ENCODE measurements at places on chromosomes 1 and 21.
A peak's percentile ranks its signal among the peaks of the same experiment; 100 is the strongest.

DNA sequence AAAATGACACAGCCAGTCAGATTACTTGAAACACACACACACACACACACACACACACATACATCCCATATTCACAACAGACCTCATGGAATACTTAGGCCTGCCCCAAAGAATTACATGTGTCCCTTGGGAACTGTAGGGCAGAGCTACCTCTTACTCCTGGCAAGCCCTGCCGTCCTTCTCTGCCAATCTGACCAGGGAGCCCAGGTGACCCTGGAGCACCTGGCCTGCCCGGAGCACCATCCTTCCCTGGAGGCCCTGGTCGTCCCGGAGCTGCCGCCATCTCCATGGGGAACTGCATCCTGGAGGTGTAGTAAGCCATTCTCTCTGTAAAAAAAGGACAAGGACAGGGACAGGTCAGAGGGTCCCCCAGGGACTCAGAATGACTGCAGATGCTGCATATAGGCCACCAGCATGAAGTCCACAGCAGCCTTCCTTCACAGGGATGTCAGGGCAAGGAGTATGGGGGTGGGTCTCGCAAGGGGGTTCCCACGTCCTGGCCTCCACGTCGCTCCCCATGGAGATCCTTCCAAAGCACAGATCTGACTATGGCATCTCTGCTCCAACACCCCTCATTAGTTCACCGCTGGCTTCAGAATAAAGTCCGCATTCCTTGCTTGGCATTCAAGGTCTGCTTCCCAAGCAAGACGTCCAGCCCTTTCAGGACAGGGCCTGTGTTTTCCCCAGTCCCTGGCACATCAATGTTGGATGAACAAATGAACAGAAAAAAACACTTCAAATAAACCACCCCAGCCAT lies 9.2 kb upstream of the PEF1 start:
- no peak for DNase-seq

DNA sequence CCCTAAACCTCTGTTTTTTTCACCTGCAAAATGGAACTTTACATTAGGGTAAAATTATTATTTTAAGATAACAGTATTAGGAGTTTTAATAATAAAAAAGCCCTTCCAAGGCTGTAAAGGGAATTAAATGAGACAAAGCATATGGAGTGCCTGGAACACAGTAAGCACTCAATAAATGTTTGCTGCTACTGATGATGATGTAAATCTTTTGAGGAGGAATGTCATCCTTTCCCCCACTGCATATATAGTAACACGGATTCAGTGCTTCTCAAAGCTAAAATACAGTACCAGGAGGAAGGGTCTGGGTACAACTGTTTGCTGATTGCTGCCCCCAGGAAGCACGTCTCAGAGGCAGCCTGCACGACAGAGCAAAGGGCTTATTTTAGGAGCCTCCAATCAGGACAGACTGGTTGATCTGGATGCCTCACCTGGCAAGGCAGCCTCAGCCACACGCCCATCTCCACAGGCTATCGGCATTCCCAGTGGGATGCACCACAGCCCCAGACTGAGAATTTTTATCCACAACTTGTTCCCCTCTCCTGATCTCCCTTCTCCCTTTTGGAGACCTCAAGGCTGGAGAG lies 64.4 kb downstream of the GADD45A start:
- DNase-seq: peak; percentile 63

DNA sequence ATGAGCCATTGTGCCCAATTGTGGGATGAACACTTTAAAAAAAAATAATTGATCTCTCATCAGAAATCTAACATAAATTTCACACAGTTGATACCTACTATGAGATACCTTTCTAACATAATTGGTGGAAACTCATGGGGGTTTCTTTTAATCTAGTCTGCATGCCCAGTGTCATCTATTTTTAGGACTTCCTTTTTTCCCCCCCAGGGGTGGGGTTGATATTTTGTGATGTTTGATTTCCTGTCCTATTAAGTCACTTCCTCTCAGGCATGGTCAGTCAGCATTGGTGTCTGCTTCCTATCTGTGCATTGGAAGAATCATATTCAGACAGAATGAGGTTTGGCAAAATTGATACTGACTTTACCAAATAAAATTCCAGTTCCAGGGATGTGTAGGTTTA lies 21.5 kb downstream of the NFYC start:
- no peak for DNase-seq

DNA sequence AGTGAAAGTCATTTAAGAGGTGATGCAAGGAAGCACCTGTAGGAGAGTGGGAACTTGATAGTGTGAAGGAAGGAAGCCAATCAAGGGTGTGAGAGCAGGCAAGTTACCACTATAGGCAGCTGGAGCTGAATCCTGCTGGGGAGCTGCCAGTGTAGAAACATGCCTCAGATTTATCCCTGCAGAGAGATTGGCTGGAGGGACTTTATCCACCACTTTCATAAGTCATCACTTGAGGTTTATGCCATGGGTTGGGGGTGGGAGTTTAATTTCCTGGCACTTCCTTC lies 443.6 kb downstream of the PLPP3 start:
- no peak for DNase-seq

DNA sequence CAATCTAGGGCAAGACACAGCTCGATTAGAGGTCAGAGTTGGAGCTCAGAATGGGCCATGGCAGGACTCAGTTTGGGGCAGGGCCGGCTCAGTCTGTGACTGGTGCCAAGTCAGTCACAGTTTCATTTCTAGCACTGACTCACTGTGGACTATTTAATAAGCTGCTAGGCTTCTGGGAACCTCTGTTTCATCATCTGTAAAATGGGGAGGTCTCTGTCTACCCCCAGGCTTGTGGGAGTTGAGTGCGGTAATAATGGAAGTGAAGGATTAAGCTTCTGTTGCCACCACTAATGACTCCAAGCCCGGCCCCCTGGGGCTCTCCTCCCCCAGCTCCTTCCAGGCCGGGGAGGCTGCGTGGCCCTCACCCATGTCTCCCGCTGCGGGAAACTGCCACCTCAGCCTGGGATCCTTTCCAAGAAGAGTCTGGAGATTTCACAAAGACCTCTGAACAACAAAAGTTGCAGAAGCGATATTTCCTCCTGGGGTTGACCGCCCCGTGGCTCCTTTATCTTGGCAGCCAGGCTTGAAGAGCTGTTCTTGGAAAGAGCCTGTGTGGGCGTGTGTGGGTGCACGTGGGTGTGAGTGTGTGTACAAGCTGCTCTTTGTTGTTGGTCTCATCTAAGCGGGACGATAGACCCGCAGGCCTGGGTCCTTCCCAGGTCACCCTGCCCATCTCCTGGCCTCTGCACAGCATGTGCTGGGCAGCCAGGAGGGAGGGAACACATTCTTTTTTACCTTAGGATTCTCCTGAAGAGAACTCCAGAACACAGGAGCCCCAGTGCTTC lies 29.1 kb downstream of the KNCN start:
- DNase-seq: no peak

DNA sequence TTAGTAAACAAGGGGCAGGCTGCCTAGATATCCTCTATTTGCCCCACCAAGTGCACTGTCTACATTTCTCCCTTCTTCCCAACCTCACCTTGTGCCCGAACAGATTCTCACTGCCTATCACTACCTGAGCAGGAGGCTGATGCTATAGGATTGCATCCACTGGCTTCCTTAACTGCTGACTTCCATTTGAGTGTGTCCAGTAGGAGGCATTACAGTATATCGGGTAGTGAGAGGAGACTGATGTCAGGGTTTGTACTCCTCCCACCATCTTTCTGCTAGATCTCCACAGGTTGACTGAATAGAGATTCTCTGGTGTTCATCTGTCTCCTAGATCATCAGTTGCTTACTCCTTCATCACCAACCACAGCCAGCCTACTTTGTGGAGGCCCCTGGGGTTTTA lies 796.3 kb downstream of the LRRIQ3 start:
- DNase-seq: no peak

DNA sequence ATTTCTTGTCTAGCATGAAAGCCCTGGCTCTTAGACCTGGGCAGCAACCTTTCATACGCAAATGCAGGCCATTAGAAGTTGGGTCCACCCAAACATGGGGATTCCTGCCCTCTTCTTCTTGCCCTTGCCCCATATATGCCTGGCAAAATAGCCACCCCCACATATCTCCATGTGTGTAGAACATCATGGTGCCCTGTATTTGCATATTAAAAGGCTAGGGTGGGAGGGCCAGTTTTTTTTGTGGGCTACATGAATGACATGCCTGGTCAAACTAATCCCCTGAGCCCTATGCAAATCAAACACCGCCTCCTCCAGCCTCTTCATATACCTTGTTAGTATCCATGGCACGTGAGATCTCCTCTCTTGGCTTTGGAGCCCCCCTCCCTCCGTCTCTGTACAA lies 24.7 kb downstream of the MFSD2A start:
- no peak for DNase-seq

DNA sequence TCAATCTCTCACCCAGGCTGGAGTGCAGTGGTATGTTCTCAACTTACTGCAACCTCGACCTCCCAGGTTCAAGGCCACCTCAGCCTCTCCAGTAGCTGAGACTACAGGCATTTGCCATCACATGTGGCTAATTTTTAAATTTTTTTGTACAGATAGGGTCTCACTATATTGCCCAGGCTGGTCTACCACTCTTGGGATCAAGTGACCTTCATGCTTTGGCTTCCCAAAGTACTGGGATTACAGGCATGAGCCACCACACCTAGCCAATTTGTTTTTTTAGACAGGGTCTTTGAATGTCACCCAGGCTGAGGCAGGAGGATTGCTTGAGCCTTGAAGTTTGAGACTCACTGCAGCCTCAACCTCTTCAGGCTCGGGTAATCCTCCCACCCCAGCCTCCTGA lies 10.2 kb upstream of the USP48 start:
- no peak for DNase-seq

DNA sequence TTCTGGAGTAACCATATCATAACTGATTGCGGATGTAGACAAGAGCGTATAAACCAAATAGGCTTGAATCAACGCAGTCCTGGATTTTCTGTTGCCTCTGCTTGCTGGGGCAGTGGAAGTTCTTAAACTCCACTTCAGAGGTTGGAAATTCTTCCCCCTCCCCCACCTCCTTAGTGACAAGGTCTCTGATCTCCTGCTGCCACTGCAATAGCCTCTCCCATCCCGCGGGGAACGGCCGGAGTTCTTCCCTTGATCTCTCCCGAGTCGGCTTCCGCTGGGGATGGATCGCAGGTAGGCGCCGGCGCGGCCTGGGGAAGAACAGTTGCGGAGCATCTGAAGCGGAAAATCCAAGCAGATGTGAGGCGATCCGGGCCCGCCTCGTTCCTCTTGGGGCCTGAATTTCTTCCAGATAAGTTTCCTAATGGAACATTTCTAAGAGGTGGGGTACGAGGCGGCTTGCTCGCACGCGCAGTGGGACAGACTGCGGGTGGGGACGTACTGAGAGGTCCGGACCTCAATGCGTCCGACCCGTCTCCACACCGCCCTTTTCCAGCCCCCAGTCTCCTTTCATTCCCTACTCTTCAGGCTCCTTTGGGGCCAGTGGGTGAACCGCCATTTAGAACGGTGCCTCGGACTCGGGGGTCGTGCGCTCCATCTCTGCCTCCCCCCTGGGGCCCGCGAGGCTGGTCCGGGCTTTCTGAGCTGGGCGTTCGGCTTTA lies 3.1 kb upstream of the SIM2 start:
- DNase-seq: no peak

GRCh38 chr1:209240351-209240750 lies 343.2 kb upstream of the CAMK1G start:
- DNase-seq: no peak

DNA sequence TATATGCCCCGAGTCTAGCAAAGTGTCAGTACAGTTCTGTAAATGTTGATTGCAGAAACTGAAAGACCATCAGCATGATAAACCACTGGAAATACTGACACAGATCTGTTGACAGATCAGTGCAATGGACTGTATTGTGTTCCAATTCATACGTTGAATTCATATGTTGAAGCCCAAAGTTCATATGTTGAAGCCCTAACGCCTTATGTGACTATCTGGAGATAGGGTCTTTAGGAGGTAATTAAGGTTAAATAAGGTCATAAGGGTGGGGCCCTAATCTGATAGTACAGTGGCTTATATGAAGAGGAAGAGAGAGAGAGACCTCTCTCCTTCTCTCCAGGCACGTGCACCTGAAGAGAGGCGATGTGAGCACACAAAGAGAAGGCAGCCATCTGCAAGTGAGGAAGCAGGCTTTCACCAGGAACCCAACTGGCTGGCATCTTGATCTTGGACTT lies 144.7 kb downstream of the MRPL39 start:
- DNase-seq: no peak

DNA sequence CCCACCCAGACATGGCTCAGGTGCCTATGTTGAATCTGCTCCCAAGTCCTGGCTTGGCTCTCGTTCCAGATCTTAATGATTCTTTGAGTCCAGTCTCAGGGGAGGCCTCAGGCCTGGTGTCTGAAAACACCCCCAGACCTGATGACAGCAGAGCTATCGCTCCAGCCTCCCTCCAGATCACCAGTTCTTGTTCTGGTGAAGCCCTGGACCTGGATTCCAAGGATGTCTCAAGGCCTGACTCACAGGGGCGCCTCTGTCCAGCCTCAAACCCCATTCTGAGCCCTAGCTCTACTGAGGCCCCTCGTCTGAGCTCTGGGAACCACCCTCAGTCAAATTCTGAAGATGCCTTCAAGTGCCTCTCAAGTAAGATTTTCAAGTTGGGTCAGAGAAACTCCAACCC lies 11.4 kb downstream of the MROH7 start:
- no peak for DNase-seq

GRCh38 chr1:109263234-109263596 lies 13.9 kb downstream of the CELSR2 start:
- no peak for DNase-seq

DNA sequence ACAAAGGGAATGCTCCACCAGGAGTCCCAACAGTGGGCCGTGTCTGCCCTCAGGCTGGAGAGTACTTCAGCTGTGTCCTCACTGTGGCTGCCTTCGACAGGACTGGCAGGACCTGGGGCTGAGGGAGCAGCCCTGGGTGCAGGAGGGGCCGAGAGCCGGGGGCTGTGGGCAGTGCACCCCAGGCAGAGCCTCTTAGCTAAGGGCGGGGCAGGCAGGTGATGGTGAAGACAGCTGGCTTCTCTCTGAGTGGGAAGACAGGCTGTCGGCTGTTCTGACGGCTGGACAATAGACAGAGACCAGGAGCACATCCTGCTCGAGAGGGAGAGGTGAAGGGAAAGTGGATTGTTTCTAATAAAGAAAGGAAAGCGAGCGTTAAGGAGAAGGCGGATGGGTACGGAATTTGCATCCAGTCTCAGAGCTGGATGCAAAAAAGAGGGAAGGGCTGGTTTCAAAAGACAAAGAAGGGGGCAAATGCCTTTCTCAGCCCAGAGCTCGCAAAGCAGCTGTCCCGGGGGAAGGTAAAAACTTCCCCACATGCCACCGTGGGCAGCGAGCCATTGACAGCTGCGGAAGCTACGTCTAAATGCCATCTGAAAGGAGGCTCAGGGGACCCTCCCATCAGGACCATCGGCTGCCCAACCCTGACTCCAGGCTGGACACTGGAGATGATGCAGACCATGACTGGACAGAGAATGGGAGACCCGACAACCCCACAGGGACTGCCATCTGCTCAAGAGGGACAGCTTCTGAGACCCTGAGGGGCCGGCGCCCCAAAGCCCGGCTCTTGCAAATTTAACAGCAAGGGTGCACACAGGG lies 92.0 kb downstream of the STUM start:
- no peak for DNase-seq

GRCh38 chr1:168362991-168363390 lies 82.3 kb downstream of the TBX19 start:
- DNase-seq: no peak

- no peak for DNase-seq
Observed at GRCh38 chr1:51937112-51937511, 53.4 kb downstream of the RAB3B start.

Data from T47D (cell line).